ENCODE measurements at places on chromosomes 13 and 19.
A peak's percentile ranks its signal among the peaks of the same experiment; 100 is the strongest.

- DNase-seq, result no peak
Measured at GRCh38 chr19:34173193-34173956, 1.1 kb downstream of the LSM14A start.

DNA sequence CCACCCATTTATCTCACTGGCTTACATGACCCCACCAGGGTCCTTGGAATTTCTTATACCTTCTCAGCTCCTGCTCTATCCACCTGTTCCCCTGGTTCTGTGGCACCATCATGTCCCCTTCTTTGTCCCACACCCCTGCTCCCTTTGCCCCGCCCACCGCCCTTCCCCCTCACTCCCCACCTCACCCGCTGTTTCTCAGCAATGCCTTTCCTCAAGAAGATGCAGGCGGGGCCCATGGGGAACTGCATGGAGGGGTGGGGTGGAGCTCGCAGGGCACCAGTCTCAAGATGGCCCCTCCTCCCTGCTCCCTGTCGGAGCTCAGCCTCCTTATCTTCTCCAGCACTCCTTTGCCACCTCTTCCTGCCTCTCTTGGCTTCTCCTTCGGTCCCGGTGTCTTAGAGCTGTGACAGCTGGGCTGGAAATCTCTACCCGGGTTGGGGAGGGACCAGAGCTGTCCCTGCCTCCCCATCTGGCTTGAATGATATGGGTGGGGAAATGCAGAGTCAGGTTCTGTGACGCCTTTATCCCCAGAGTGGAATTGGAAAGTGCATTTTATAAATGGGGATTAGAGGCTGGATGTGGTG, at the start of gene CABP5:
Gene CABP5, minus strand, starts transcription at position 405 of the 584 bp plus-strand sequence. Its CDS starts 157 bp downstream, at position 248.
- DNase-seq, result no peak

DNA sequence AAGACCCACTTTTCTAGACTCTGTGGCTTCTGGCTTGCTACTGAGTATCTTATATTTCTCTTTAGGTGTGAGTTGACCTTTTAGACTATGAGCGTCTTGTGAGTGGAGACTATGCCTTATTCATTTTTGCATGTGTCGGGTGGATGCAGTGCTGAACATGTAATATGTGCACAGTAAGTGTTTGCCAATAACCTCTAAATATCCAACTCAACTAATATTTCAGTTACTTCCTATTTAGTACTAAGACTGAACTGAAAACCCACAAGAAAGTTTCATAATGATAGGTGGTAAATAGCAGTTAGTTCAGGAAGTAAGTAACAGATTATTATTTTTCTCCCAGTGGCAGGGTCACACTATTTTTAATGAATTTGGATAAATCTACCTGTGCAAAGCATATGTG, 269.3 kb downstream of the KCNRG start:
- no peak for DNase-seq

DNA sequence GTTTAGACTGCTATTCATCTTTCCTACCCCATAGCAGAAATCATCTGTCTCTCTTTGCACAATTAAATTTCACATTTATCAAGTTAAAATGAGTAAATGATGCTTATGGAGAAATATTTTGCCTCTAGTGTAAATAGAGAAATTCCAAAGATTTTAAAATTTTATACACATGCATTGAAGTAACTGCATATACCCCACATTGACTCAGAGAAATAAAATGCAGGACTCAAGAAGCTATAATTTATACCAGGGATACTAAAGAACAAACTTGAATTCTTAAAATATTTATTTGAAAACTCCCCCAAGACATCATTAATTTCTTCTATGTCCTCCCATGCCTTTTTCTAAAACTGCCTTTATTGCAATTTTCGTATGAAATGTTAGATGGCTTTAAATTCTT, 165.8 kb downstream of the DIAPH3 start:
- DNase-seq, result no peak

DNA sequence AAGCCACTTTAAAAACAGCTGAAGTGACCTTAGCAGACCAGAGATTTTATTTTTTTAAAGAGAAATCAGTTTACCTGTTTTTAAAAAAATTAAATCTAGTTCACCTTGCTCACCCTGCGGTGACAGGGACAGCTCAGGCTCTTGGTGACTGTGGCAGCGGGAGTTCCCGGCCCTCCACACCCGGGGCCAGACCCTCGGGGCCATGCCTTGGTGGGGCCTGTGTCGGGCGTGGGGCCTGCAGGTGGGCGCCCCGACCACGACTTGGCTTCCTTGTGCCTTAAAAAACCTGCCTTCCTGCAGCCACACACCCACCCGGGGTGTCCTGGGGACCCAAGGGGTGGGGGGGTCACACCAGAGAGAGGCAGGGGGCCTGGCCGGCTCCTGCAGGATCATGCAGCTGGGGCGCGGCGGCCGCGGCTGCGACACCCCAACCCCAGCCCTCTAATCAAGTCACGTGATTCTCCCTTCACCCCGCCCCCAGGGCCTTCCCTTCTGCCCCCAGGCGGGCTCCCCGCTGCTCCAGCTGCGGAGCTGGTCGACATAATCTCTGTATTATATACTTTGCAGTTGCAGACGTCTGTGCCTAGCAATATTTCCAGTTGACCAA, 10.8 kb downstream of the PLPPR3 start:
- DNase-seq, result peak; percentile 29

GRCh38 chr19:16587833-16588823, 15.9 kb upstream of the SLC35E1 start:
- DNase-seq, result no peak

DNA sequence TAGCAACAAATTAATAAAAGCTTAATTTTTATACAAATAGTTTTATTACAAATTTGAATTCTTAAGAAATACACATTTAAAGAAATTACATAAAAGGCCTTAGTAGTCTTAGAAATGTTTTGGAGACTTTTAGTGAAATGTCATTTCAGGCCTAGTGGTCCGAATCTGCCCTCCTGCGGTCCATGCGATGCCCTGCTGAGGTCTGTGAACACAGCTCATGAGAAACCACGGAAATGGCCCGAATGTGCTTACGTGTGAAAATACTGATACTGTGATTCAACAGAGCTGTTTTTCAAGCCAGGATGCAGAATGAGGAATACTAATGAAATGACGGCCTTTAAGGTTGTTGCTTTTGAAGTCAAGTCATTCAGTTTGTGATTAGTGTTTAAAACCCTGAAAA, 157.9 kb downstream of the COL4A1 start:
- DNase-seq, result no peak
